Erythroblast (primary cell): ENCODE measurements at places on chromosomes 2 and 18.
A peak's percentile ranks its signal among the peaks of the same experiment; 100 is the strongest.

GRCh38 chr2:206149330-206149729, 9.9 kb downstream of the NDUFS1 start:
- DNase-seq: no peak

GRCh38 chr2:54541995-54542394, 85.9 kb downstream of the SPTBN1 start:
- DNase-seq: no peak

- DNase-seq: no peak
Observed at GRCh38 chr18:10928011-10928771, 221.2 kb downstream of the PIEZO2 start.

DNA sequence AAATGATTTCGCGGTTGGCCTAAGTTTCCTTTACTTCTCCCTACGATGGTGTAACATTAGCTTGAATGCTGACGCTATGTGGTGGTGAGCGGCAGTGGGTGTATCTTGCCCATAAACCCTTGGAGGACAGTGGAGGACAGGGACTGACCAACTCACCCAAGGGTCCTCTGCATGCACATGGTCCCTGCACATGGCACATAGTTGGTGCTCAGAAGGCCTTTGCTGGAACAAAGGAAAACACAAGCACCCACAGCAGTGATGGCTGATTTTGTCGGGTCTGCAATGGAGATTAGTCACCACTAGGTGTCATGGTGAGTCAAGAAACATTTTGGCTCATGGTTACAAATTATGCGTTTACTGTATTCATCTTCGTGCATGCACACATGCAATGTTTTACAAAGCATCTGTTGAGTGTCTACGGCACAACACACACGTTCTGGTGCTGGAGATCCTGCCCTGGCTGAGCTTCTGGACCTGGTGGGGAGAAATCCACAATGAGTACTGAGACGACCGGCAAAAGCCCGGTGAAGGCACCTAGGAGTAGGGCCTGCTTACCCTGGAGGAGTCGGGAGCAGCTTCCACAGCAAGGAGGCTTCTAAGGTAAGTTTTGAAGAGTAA, 44.0 kb downstream of the PDCL3 start:
- peak; percentile 49 for DNase-seq

DNA sequence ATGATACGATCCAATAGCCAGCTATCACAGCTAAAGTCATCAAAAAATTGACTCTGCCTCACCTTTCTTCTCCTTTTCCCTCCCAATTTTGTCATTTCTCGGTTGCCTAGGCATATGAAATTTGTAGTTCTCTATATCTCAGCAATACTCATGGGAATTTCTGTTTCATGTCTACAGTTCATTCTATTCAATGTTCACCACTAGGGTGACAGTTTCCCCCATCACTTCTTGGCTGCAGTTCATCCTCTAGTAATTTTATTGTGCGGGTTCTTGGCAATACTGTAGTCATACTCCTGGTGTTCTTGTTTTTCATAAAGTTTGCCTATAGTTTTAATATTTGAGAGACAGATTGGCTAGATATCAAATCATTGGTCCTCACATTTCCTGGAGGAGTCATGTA, 872.2 kb upstream of the ID2 start:
- DNase-seq: no peak

GRCh38 chr2:128617029-128617590, 298.4 kb upstream of the HS6ST1 start:
- no peak for DNase-seq

- DNase-seq: no peak
Observed at GRCh38 chr2:160051371-160051800, 11.0 kb downstream of the PLA2R1 start.
